ENCODE measurements at places on chromosomes 7 and 10.

- no peak for DNase-seq
Observed at GRCh38 chr7:98058186-98058585, 48.5 kb upstream of the LMTK2 start.

GRCh38 chr10:43049081-43049551 is 27.8 kb upstream of the RET start:
- no peak for DNase-seq

- DNase-seq: no peak
Observed at GRCh38 chr10:68828833-68829232, 1.5 kb downstream of the STOX1 start.

DNA sequence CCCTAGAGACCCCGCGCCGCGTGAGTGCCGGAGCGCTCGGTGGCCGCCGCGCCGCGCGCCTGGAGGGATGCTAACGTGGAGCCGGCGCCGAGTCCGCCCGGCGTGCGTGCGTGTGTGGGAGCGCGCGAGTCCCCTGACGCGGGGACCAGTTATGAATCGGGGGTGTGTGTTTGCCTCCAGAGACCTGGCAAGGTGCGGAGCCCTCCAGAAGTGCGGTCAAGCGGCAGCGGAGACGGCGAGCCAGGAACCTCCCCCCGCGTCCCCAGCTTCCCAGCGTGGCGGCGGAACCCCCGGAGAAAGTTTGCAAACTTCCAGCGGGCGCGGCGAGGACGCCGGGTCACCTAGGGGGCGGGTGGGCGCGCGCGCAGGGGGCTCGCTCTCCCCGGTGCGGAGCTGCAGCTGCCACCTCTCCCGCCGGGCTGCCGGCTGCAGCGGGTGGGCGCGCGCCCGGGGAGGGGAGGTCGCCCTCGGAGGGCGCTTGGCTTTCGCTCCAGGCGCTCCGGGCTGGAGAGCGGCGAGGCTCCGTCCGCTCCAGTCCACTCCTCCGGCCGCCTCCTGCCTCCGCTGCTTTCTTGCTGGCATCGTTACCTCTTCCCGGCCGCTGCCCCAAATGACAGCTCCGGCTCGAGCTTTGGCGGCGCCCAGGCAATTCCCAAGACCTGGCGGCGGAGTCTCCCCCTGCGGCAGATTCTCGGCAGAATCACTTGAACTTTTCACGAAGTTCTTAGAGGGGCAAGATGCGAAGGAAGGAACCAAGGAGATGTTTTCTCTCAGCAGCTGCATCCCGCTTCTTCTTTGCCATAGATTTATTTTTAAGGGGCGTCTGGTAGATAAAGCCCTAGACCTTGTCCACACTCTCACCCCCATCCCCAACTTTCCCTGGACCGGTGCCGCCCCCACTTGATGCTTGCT is 2.3 kb upstream of the CREB5 start:
- DNase-seq: no peak

- no peak for DNase-seq
Observed at GRCh38 chr7:16404636-16405035, 16.7 kb downstream of the CRPPA start.

DNA sequence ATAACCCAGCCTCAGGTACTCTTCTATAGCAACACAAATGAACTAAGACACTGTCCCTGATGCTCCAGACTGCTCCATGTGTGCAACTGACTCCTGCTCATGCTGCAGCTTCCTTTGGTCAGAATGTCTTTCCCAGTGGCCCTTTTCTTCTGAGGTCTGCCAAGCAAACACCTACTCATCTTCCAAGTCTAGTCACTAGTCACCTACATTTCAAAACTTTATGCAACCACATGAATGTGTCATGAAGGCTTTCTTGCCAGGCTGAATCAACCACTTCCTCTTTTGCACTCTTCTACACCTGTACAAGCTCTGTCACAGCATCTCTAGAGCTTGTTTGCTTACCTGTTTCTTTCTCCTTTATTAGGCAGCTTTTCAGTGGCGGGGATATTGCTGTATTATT is 75.8 kb downstream of the LSMEM1 start:
- no peak for DNase-seq

- no peak for DNase-seq
Observed at GRCh38 chr7:69651101-69651590, 52.9 kb downstream of the AUTS2 start.

DNA sequence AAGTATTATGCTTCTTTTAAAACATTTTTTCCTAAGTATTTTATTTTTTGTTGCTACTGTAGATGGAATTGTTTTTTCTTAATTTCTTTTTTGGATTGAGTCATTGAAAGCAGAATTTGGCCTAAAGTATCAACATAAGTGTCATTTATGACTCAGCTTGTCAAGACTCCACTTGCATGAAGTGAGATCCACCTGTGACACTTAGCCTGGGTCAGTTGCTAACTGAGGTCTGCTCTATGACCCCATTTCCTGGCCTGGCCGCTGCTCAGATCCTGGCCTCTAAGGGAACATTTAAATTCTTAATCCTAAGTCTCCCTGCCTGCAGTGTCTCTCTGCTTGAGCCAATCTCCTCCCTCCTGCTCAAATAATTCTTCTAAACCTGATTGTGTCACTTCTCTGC is 35.5 kb downstream of the TMEM270 start:
- DNase-seq: no peak

GRCh38 chr10:119980956-119981750 is 88.6 kb downstream of the SEC23IP start:
- DNase-seq: no peak

Measured in activated CD4-positive, CD25-positive, alpha-beta regulatory T cell treated with anti-CD3 and anti-CD28 coated beads, Interleukin-2, amount 50 U/mL, for 16 hours (primary cell).